Lung (tissue), 17 donors: ENCODE measurements at places on chromosomes 7 and 10.

GRCh38 chr10:130497056-130498010 lies 361.1 kb downstream of the GLRX3 start:
- DNase-seq = no peak

DNA sequence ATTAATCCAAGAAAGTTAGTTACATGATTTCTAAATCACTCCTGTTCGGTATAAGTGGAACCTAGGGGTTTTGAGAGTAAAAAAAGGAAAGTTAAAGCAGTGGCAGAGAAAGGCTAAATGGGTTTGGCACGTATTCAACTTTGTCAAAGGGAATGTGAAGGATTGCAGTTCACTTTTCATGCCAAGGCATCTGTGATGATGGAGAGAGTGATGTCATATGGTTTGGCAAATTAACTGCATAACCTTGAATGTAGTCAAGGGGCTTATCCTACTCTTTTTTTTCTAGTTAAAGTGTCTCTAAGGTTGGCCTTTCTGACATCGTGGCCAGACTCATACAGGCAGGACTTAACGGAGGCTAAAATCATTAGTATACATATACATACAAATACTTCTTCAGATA lies 277.8 kb downstream of the EXOC4 start:
- DNase-seq = peak; percentile 15

GRCh38 chr10:82498976-82499375 lies 624.0 kb downstream of the NRG3 start:
- DNase-seq = peak; percentile 17

GRCh38 chr7:25496476-25497368 lies 268.4 kb upstream of the NPVF start:
- no peak for DNase-seq

DNA sequence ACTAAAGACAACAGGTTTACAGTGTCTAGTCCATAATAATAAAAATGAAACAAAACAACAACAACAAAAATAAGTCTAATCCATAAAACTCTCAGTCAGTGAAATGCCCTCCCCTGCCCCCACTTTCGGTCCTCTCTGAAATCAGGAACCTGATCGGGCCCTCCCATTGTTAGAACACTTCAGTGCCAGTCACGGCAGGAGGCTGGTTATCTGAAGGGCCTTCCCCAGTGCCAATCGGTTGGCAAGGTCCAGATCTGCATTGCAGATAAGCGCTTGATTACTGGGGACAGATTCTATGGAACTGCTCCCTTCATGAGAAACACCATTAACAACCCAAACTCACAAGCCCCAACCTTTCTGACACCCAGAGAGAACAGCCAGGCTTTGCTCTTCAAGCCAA lies 72.2 kb upstream of the EEPD1 start:
- DNase-seq = no peak

DNA sequence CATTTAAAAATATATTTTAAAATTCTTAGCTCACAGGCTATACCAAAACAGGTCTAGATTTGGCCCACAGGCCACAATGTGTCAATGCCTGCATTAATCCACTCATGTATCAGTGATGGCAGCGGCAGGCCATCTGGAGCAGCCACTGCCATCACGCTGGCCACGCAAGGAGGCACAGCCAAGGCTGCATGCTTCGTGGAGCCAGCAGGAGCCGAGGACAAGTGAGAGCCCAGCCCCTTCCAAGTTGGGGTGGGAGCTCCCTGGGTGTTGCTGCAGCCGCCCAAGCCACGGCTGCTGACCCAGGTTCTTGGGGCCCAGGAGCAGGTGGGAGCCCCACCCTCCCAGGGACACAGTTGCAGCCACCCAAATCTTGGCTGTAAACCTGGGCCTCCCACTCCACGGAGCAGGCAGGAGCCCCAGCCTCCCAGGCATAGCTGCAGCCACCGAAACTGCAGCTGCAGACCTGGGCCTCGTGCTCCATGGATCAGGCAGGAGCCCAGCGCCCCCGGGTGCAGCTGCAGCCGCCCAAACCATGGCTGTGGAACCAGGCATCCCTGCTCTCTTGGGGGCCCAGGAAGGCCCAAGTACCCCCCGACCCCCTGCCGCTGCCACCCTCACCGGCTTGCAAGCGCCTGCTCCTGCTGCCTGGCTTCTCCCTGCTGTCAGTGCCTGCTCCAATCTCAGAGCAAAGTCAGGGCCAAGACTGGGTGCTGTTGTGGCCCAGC lies 87.3 kb upstream of the CACUL1 start:
- DNase-seq = no peak

- peak; percentile 90 for DNase-seq
These were observed 32.2 kb upstream of the GARS1 start for GRCh38 chr7:30562498-30562897.

GRCh38 chr10:132477398-132478340 lies 59.9 kb upstream of the INPP5A start:
- DNase-seq = no peak

- no peak for DNase-seq
These were observed 21.8 kb downstream of the BRI3 start for GRCh38 chr7:98303176-98303865.

- DNase-seq = no peak
These were observed 3.4 kb downstream of the CLEC2L start for GRCh38 chr7:139526578-139527544.

DNA sequence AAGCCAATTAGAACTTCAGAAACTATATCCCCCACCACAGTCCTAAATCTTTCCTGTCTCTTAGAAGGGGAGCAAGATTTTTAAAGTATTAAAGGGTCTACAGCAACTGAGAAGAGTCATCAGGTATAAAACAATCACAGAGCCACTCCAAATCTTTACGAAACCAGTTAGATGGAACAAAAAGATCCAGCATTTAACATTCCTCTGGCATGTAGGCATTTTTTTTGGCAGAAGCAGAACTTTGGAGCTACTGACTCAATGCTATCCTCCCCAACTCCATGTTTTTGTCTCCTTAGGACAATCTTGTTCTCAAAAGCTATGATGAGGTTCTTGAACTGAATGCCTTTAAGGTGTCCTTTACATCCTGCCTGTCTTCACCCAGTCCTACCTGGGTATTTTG lies 333.3 kb downstream of the PRPF18 start:
- DNase-seq = no peak

GRCh38 chr10:34698979-34699378 lies 116.1 kb downstream of the PARD3 start:
- no peak for DNase-seq

GRCh38 chr10:119207366-119207666 lies at the start of gene GRK5:
Gene GRK5, plus strand, starts transcription at chr10:119207571. Its CDS starts 347 bp downstream, at chr10:119207918.
- DNase-seq = peak; percentile 98

DNA sequence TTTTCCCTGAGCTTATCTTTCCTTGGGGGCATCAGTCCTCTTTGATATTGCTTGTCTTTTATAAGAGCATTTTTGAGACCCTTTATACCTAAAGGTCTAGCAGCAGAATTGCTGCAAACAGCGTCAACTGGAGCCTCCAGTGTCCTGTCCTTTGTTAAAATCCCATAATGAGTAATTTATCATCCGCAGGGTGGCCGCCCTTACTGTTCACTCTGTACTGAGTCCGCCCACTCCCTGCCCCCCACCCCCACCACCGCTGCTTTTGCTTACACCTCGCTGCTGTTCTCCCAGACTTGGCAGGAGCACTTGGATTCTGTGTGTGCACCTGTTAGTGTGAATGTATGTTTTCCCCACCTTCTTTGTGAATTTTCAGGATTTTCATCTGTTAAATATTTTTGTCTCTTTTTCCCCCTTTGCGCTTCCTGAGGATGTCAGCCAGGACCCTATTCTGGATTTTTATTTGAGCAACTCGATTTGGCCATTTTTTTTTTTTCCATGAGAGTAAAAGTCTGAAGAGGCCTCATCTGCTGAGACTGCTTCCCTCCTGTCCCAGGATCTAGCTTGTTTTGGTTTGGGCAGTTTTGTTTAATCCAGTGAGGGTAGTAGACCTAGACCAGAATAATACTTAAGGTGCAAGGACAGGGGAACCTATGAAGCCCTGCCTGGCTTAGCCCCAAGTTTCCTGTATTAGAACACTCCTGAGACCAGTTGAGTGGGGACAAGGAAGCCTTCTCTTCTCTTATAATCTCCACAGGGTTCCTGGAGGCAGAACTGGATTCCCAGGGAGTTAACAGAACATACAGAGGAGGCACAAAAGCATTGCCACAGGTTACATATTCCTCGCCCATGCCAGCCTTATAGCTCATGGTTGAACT lies 8.2 kb downstream of the AGFG2 start:
- DNase-seq = no peak

GRCh38 chr7:20019757-20020432 lies 197.3 kb downstream of the MACC1 start:
- DNase-seq = no peak

GRCh38 chr10:33331379-33331694 lies 3.1 kb downstream of the NRP1 start:
- no peak for DNase-seq

GRCh38 chr7:12888717-12889116 lies 201.3 kb downstream of the ARL4A start:
- DNase-seq = no peak

DNA sequence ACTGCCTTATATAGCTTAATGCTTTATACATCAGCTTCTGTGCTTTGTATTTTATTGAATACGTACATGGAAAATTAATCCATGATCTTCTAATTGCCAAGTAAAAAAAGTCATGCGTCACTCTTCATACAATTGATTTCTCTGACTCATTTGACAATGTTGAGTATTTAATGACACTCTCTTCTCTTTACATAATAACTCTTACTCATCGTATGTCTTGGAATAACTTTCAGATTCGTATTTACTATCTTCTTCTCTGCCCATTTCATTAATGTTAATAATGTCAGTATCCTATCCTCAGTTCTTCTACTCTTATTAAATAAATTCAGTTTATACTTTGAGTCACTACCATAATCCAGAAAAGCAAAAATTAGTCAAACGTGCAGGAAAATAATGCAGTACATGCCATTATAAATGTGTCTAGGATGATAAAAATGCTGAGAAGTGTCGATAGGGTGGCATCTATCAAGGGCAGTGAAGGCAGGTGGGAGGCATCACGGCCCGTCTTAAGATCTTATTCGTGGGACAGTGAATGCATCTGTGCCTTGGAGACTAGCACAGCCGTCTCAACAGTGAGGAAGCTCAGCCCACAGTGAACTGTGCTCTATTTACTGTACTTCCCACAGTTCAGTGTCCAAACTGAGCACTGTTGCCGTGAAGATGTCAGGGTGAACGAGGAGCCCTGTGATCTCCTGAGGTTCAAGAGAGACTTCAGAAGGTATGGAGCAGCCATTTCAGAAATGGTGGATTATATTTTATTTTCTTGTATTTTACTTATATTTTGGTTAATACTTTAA lies 39.8 kb upstream of the AKR1E2 start:
- DNase-seq = no peak

DNA sequence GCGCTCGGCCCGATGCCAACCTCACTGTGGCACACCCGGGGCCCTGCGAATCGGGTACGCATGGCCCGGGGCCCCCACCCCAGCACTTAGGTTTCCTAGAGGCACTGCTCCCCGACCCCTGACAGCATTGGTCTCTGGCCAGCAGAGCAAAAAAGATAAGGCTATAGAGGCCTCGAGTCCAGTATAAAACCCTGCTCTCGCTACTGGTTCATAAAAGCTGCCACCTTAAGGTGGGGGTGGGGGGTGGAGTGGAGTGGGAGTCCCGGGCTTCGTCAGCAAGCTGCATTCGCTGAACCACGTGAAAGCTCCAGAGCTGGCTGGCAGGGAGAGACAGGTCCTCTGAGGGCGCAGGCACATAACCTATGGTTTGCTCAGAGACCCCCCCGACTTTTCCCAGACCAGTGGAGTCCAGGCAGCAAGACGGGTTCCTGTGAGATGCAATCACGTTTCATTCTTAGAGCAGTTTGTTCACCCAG lies 1.3 kb downstream of the KAZALD1 start:
- no peak for DNase-seq

DNA sequence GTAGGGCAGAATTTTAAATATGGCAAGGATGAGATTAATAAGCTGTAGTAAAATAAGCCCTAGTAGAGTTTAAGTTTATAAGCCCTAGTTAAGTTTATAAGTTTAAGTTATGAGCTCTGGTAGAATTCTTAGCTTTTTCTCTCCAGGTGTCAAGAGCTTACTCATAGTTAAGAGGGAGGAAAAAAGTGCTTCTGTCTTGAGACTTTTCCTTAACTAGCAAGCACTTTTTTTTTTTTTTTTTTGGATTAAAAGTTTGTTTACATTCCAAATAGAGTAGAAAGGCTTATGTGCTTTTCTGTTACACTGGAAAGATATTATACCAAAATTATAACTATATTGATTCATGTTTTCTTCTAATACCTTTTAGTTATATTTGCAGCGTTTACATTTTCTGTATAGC lies 25.5 kb upstream of the MPP7 start:
- DNase-seq = no peak

GRCh38 chr10:124636271-124636995 lies 107.7 kb downstream of the FAM53B start:
- no peak for DNase-seq

DNA sequence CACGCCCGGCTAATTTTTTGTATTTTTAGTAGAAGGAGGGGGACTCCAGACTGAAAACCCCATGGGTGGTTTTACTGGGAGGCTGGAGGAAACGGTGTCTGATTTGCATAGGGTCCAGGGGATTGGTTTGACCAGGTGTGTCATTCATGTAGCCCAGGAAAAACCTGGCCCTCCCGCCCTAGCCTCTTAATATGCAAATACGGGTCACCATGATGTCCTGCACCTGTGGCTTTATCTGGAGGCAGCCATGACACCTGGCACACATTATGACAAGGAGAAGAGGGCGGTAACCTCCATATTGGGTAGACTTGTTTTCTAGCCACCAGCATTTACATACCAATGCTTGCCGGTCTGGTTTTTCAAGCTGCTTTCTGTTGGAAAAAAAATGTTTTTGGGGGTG lies 68.0 kb downstream of the TRIL start:
- DNase-seq = no peak

DNA sequence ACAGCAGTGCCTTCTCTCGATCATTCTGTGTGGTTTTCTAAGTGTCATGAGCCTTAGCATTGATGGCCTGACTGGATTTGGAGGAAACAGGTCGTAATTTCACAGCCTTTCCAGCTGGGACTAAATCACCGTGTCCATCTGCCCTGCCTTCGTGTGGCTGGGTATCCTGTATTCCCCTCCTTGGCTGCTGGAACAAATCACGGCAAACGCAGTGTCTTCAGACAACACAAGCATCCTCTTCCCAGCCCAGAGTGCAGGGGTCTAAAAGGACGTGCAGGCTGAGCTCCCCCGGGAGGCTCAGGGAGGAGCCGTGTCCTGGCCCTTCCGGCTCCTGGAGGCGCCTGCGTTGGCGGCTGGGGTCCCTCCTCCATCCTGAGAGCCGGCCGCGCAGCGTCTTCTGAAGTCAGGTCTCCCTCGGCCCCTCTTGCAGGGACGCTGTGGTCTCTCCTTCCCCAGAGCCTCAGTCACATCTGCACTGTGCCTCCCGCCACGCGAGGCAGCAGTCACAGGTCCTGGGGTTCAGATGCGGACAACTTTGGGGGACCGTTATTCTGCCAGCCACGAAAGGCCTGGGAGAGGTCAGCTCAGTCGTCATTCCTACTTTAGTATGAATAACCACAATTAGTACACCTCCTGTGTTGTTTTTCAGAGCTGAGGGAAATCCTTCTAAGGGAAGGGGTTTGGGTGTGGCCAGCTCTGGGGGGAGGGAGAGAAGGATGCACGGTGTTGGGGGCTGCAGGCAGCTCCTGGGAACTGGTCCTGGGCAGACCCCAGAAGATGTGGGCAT lies 41.1 kb downstream of the FAM20C start:
- peak; percentile 64 for DNase-seq

GRCh38 chr10:70775679-70776454 lies 9.3 kb downstream of the TBATA start:
- DNase-seq = no peak
